ENCODE measurements at places on chromosomes 16 and 17.

DNA sequence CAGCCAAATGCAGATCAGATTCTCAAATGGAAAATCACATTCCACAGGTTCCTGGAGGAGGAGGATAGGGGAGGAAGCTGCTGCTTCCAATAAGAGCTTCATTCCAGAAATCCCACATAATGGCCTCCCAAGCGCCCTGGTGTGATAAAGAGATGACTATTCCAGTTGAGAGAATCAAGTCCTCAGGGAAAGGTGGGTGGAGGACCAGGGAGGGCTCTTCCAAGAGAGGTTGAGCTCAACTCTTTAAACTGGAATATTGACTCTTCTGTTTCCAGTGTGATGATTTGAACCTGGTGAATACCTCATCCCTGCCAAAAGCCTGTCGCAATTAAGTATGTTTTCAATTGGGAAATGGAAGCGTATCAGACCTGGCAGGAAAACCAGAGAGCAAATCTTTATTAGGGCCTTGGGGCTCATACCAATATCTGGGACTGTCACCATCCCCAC is 81.4 kb upstream of the DYNLRB2 start:
- no peak for DNase-seq

GRCh38 chr16:64532117-64532516 is 589.7 kb downstream of the CDH11 start:
- DNase-seq, result no peak

DNA sequence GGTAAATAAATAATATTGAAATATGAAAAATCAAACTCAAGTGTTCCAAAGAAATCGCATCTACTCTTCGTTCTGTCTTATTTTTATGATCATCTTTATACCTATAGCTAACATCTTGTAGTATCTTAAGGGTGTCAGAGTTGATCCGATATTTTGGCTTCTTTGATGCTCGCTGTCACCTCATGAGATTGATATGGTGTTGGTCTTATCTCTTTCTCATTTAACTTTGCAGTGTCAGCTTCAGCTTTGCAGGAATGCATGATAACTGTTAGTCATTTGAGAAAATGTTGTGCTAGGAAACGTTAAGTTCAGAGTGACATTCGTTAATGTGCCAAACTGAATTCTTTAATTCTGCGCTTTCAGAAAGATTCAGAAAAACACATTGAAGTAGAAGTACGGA is 19.4 kb downstream of the NOL11 start:
- DNase-seq, result no peak

- DNase-seq, result no peak
Measured at GRCh38 chr17:49110509-49110908, 22.1 kb upstream of the B4GALNT2 start.

GRCh38 chr16:79041206-79041605 is 559.3 kb downstream of the MAF start:
- DNase-seq, result no peak

DNA sequence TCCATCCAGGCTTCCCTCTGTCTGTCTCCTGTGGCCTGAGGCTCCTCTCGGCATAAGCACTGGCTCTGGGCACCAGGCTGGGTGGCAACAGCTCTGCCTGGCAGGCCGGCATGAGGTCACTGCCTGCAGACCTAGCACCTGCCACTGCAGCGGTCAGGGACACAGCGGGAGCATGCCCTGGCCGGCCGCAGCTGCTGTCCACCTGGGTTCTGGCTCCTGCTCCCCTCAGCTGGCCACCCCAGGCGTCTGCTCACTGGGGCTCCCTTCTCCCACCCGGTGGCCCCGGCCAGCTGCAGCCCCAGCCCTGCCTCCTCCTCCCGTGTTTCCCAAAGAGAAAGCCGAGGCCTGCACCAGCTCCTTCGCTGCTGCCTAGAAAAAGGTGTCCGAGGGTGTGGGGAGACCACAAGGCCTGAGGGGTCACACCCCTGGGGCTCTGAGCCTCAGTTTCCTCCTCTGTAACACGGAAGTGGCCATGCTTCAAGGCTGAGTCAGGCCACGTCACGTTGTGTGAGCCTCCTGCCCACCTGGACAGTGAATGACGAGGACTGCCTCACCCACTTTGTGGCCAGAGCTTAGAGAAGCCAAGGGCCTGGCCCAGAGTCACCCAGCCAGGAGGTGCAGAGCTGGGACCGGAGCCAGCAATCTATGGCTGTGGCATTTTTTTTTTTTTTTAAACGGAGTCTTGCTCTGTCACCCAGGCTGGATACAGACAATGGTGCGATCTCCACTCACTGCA is 6.7 kb downstream of the NTHL1 start:
- no peak for DNase-seq

DNA sequence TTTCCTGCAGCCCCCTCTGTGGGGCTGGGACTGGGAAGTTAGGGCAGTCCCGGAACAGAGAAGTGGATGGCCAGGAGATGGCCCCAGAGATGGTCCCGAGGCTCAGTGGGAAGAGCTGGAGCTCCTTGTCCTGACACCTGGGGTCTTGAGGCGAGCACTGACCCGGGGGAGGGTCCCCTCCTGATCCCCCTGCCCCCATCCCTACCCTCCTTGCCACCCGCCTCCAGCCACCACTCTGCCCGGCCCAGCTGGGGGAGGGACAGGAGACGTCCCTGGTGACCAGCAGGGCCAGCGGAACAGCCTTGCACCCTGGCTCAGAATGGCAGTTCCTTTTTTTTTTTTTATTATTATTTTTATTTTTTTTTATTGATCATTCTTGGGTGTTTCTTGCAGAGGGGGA is 13.9 kb upstream of the RNF213 start:
- no peak for DNase-seq

GRCh38 chr16:35602116-35602515 is 2142.7 kb downstream of the TP53TG3F start:
- DNase-seq, result no peak

- DNase-seq, result no peak
Measured at GRCh38 chr16:66320774-66321173, 45.7 kb upstream of the CDH5 start.

- DNase-seq, result no peak
Measured at GRCh38 chr17:3993493-3994220, 29.4 kb upstream of the ATP2A3 start.

- no peak for DNase-seq
Measured at GRCh38 chr16:12146966-12147365, 170.4 kb downstream of the SNX29 start.

DNA sequence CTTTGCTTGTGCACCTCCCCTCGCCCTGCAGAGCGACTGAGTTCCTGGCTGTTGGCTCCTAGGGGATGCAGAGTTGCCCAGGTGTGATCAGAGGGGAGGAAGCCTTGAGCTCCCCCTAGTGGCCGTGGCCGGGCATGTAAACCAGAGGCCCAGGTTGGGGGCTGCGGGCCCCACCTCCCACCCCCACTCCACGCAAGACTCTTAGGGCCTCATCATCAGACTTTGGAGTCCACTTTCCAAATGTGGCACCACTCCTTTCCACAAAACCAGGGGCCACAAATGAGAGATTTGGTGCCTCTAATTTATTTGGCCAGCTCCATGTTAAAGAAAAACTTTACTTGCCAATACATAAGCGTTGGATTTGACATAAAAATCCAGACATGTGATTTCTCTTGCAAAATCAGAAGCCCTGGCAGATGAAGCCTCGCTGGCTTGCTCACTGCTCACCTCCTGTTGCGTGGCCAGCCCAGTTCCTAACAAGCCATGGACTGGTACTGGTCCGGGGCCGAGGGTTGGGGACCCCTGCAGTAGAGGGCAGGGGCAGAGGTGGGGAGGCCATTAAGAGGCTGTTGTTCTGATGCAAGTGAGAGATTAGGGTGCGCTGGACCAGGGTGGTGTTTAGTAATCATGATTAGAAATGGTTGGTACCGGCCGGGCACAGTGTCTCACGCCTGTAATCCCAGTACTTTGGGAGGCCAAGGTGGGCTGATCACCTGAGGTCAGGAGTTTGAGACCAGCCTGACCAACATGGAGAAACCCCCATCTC is 28.7 kb upstream of the GAS7 start:
- no peak for DNase-seq

GRCh38 chr17:66906321-66907278 is 57.9 kb upstream of the CACNG4 start:
- peak; percentile 39 for DNase-seq

DNA sequence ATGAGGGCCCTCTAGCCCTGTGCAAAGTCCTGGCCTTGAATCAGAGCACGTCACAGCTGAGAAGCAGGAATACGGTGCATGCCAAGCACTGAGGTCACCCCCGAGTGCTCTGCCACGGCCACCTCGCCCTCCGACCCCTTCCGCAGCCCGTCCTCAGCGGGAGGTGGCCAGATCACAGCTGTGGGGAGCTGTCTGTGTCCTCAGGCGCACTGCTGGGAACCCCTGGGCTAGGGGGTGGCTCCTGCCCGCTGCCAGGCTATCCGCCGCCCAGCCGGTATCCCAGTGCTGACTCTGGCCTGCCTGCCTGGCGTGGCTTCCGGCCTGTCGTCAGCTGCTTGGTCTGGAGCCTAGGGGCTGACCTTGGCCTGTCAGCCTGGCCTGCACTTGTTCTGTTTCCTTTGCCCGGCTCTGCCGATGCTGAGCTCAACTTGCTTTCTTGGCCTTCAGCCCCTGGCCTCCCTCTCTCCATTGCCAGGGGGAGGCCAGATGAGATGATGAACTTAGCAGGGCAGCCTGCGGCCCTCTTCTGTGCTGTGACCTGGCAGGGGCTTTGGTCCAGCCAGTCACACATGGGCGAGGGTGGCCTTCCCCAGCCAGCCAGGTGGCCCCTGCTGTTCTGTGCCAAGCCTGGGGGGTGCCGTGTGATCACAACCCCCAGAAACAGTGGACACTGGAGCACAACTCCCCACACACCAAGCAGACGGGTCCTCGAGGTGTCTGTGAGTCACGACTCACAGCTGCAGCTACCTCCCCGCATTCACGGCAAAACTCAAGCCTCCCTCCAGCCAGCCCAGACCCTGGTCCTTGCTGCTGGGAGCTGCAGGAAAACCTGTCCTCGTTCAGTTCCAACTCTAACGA is 77.3 kb downstream of the ZDHHC7 start:
- DNase-seq, result no peak

GRCh38 chr16:28087675-28088300 is 24.3 kb upstream of the GSG1L start:
- no peak for DNase-seq

DNA sequence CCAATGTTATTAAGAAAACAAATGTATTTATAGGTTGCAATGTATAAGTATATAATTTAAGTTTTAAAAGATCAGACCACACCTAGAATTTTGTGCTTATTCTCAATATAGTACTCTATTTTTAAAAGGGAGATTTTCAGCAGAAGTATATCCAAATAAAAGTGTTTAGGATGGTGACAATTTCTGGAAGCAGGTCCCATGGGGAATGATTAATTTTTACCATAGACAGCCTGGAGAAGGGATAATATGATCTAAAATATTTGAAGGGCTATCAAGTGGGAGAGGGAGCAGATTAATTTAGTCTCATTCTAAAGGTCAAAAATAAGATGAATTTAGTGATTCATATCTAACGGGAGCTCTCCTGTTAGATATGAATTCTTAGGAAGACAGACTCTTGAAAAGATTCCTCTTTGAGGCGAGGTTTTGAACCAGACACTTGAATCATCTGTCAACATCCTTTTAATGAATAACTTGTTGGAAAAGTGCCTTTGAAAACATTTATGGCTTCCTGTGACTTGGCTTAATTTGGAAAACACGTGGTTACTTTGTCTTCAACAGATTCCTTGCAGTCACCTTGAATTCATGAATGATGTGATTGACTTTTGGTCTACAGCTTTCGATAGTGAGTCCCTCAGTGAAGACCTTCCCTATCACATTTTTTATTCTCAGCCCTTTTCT is 29.3 kb upstream of the SMIM36 start:
- DNase-seq, result no peak

DNA sequence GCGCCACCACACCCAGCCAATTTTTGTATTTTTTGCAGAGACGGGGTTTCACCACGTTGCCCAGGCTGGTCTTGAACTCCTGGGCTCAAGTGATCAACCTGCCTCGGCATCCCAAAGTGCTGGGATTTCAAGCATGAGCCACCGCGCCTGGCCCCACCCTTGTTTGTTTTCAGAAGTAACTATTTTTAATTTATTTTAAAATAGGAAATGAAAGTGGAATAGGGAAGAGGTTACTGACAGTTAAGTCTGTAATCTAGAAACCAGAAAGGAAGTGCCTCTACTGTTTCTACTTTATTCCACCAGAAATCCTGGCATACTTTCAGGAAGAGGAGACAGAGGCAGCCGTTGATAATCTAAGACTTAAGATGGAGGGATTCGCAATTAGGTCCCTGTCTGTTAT is 225.6 kb downstream of the TANC2 start:
- no peak for DNase-seq

All from amniotic stem cell (primary cell).